G401 (cell line): ENCODE measurements at places on chromosomes 11 and 22. TPM values are rescaled to one million over a fixed set of nuclear protein-coding genes. Genes with fewer than 3 reads are reported as not detected.

Gene FGF19
- total RNA-seq = not detected in 2 replicates

Gene GRK3
- total RNA-seq = 6.8 and 16.3 TPM in 2 replicates

Gene RCOR2
- total RNA-seq = 53.3 and 54.9 TPM in 2 replicates

GRCh38 chr11:11964774-11965150, 43.7 kb downstream of the DKK3 start:
- DNase-seq = no peak

GRCh38 chr22:42621505-42622002, 6.9 kb upstream of the POLDIP3 start:
- peak; percentile 47 for DNase-seq

- DNase-seq = no peak
These were observed 9.1 kb downstream of the POLD4 start for GRCh38 chr11:67344264-67344663.
